ENCODE measurements at places on chromosomes 4 and X.

- no peak for DNase-seq
Measured at GRCh38 chr4:26248647-26249046, 72.2 kb upstream of the RBPJ start.

- no peak for DNase-seq
Measured at GRCh38 chr4:113064244-113064643, 14.8 kb downstream of the ANK2 start.

DNA sequence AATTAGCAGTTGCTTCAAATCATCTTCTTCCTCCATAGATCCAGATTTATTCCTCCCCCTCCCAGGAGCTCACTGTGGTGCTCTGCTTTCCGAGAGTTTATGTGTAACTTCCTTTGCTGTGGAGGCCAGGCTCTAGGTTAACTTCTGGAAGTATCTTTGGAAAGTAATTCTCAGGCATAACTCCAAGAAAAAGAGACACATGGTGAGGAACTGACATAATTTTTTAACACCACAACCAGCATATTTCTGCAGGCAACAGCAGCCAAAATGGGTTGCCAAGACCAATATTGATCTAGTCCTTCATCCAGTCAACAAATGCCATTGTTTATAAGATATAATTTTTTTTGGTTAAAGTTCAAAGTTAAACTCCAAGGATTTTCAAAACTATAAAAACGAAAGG lies 114.5 kb upstream of the RBPJ start:
- DNase-seq = no peak

DNA sequence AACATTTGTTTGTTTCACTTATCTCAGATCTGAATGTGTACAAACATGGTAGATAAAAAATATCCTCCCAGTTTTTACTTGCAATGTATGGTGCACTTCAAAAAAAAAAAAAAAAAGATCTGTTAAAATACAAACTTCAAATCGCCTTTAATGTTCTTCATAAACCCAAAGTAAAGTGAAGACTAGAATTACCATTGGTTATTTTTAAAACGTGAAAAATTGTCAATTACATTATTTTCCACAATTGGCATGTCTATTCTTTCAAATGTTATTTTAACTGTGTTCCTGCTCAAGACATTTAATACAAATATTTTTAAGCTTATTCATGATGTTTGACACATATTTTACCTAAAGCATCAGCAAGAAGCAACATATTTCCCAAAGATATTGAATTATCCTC lies 5.0 kb downstream of the NKX6-1 start:
- DNase-seq = no peak

DNA sequence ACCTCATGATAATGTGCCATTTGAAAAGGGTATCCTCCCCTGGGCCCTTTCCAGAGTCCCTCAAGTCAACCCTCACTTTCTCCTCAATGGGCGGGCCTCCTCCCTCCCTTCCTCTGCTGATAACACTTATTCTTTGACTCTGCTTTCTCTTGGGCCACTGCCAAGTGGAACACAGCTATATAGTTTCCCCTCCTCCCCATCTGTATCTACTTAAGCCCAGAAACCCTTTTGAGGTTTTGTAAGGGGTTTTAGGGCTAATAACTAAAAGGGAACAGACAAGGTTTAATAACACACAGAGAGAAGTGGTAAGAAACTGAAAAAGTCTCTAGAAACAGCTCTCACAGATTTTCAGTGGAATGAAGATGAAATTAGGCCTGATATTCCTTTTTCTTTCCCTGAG lies 116.7 kb downstream of the GPC3 start:
- no peak for DNase-seq

- no peak for DNase-seq
Measured at GRCh38 chrX:19879181-19879580, 8.2 kb downstream of the SH3KBP1 start.

DNA sequence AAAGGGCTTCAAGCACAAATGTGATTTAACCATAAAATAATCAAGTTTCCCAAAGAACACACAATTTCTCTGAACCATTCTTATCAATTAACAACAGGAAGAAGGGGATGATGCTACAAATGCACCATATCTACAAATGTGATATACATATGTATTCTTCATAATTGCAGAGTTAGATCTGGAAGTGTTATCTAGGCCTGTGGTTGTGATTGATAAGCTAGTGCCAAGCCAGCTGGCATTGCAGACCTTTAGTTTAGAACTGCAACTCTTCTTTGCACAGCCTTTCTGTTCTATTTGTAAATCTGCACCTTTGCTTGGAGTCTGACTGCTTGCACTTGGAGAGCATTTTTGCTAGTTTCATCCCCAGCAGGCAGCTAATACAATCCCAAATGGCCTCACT lies 145.5 kb upstream of the NPY2R start:
- DNase-seq = no peak

- DNase-seq = no peak
Measured at GRCh38 chr4:80005863-80006262, 67.2 kb downstream of the ANTXR2 start.

DNA sequence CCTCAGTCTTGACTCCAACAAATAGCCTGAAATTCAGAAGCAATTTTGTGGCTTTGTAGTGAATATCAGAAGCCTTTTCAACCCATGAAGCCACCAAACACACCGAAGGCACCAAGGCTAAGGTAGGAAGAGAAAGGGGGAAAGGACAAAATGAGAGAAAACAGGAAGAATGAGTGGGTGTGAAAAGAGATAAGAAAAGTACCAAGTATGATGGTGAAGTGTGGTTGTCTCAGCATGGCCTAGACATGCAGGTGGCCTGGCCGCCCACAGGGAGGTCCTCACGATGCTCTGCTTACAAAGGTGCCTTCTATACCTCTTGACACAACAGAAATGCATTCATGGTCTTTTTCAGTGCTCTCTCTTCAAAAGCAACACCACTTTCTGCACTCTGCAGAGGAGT lies 34.9 kb downstream of the ACSL1 start:
- no peak for DNase-seq

- DNase-seq = no peak
Measured at GRCh38 chrX:149060921-149061320, 444.2 kb downstream of the IDS start.

GRCh38 chrX:108696690-108697089 lies 39.7 kb downstream of the IRS4 start:
- DNase-seq = no peak

GRCh38 chrX:96182366-96182765 lies 502.3 kb upstream of the DIAPH2 start:
- no peak for DNase-seq

DNA sequence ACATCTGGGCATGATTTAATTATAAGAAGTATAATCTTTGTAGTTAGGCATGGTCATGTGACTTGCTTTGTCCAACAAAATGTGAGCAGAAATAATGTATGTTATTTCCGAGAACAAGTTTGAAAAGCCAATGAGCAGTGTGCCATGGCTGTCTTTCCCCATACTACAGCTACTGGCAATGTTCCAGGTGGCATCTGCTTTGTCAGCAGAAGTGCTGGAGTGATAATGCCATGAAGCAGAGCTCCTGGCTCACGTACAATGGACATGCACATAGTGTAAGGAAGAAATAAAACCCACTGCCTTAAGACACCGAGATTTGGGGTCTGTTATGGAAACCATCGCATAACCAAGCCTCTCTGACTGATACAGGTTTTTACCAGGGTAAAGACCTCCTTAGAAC lies 212.6 kb upstream of the RASGEF1B start:
- DNase-seq = no peak

DNA sequence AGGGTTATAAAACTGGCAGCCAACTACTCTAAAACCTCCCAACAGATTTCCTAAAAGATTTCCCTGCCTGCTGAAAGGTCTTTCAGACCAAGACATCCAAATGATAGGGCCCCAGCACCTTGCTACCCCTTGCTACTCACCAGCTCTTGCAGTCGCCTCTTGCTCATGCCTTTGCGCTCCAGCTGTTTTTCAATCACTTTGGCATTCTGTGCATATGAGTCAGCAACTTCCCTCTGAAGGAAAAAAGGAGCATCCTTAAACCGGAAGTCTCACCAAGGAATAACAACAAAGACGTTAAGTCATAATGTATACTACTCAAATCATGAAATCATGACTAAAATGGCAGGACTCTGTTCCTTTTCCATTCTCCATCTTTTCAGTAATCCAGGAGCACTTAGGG lies 24.0 kb downstream of the STEEP1 start:
- no peak for DNase-seq

DNA sequence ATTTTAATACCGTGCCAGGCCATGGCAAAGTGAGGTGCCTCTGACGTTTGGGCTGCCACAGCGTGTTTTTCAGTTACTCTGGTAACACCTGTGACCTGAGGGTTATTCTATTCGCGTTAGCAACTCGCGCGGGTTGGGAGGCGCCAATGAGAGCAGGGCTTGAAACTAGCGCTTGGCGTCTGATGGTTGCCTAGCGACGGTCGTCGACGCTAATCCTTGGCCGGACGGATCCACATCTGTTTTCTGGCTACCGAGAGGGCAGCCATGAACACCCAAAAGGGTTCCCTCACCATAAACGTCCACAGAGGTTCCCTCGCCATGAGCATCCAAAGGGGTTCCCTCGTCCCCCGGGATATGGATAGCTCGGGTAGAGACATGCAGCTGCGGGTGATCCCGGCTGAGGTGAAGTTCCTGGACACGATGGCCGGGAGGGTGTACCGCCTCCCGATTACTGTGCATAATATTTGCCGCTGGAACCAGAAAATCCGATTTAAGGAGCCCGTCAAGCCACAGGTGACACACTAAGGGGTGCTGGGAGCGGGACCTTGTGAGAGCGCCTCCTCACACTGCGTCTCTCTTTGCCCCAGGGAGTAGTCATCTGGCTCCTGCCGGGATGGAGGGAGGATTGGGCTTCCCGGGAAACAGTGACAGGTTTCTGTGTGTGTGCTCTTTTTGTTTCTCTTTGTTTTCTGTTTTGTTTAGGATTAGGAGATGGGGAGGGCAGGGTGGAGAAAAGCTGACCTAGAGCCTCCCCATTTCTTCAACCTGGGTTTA lies at the start of gene CFAP47:
Gene CFAP47, plus strand, starts transcription at position 199 of the 774 bp plus-strand sequence. Its CDS starts 66 bp downstream, at position 265.
- no peak for DNase-seq
